Activated T-helper 2 cell treated with anti-CD3 and anti-CD28 coated beads, Interferon-gamma antibody, Interleukin-2, Interleukin-4, amounts not matched to agents 10 μg/mL and 5 μg/mL and 100 μg/mL, durations not matched to agents 14 hours and 24 hours and 36 hours (primary cell): ENCODE measurements at places on chromosomes 7 and 10. TPM values are rescaled to one million over a fixed set of nuclear protein-coding genes. Genes with fewer than 3 reads are reported as not detected.
A peak's percentile ranks its signal among the peaks of the same experiment; 100 is the strongest.

DNA sequence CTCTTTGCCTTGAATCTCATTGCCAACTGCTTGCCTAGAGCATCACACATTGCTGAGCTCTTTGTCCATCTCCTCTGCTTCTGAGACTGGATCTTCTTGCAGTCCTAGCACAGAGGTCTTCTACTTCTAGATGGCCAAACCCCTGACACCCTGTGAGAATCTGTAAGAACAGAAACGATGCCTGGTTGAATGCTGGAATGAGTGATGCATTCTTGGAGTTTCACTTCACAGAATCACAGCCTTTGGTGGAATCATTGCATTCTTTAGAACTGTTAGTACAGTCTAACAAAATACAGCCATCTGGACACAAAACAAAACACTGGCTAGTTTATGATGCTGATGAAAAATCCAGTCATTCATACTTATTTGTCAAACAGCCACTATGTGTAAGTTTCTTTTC lies 141.7 kb upstream of the ITGB1 start:
- no peak for DNase-seq

Gene OGA
- 119 and 122 TPM in 2 replicates for total RNA-seq

Gene TMEM196
- not detected in 2 replicates for total RNA-seq

- no peak for DNase-seq
Measured at GRCh38 chr10:15045380-15045779, 1.6 kb downstream of the OLAH start.

GRCh38 chr10:99984211-99985034 lies 25.3 kb downstream of the DNMBP start:
- DNase-seq = no peak

- DNase-seq = no peak
Measured at GRCh38 chr10:104040862-104041789, 44.6 kb downstream of the COL17A1 start.

Gene GLRX3
- 138 and 145 TPM in 2 replicates for total RNA-seq

GRCh38 chr10:89213191-89213808 lies 6.2 kb upstream of the CH25H start:
- DNase-seq = no peak

GRCh38 chr7:116938678-116939077 lies 14.6 kb upstream of the ST7 start:
- DNase-seq = no peak

Gene ATG9B
- total RNA-seq = 5.0 and 6.4 TPM in 2 replicates

Gene CDH23
- total RNA-seq = 0.44 and 0.55 TPM in 2 replicates

Gene ERV3-1
- total RNA-seq = 9.7 and 9.8 TPM in 2 replicates

DNA sequence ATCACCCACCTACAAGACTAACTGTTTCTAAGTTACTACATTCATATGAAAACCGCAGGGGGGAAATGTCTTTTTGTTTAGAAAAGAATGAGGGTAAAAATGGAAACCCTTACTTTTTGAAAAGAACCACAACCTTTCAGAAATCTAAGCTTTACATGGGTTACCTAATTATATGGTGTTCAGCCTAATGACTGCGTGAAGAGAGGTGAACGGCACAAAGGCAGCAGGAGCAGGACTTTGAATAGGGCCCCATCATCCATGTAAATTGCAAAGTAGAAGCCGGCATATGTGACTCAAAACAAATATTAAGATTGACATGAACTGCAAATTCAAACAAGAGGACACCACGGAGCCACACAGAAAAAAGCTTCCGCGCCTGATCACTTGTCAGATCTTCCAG lies 25.1 kb downstream of the NEBL start:
- no peak for DNase-seq

Gene HMX3
- total RNA-seq = not detected in 2 replicates

Gene PRSS1
- not detected in 2 replicates for total RNA-seq

Gene STX1A
- total RNA-seq = 17.2 and 17.6 TPM in 2 replicates

DNA sequence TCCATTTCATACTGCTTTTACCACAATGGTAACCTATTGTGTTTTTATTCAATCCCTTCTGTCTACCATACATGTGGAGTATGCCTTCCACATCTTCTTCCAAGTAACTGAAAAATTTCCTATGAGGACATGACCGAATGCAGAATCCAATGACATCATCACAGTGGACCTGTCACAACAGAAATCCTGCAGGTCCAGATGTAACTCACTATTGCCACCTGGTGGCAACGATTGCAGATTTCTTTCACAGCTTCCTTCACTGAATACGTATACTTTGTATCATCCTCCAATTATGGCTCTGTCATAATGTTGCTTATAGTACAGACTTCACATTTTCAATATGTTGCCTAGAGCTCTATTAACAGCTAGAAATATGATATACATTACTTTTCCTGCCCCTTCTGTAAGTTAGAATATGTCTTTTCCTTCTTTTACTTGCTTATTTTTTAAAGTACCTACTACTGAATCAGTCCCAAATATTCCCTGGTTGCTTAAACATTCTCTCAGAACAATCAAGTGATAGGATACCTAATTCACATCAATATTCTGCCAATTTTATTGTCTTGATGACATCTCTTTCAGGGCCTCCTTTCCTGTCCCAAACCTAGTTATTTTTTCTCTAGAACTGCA lies 45.4 kb downstream of the SLC13A1 start:
- DNase-seq = peak; percentile 14

Gene WNT2
- not detected in 2 replicates for total RNA-seq

- DNase-seq = no peak
Measured at GRCh38 chr7:25476863-25477499, 248.7 kb upstream of the NPVF start.

GRCh38 chr10:133527771-133528271 lies 658 bp downstream of the CYP2E1 start:
- no peak for DNase-seq

GRCh38 chr7:154892459-154892858 lies 110.5 kb downstream of the PAXIP1 start:
- no peak for DNase-seq

GRCh38 chr10:122333037-122333436 lies 41.5 kb upstream of the PLEKHA1 start:
- no peak for DNase-seq

- DNase-seq = no peak
Measured at GRCh38 chr10:133359972-133360610, 2.3 kb upstream of the FUOM start.

Gene TUBAL3
- not detected in 2 replicates for total RNA-seq

DNA sequence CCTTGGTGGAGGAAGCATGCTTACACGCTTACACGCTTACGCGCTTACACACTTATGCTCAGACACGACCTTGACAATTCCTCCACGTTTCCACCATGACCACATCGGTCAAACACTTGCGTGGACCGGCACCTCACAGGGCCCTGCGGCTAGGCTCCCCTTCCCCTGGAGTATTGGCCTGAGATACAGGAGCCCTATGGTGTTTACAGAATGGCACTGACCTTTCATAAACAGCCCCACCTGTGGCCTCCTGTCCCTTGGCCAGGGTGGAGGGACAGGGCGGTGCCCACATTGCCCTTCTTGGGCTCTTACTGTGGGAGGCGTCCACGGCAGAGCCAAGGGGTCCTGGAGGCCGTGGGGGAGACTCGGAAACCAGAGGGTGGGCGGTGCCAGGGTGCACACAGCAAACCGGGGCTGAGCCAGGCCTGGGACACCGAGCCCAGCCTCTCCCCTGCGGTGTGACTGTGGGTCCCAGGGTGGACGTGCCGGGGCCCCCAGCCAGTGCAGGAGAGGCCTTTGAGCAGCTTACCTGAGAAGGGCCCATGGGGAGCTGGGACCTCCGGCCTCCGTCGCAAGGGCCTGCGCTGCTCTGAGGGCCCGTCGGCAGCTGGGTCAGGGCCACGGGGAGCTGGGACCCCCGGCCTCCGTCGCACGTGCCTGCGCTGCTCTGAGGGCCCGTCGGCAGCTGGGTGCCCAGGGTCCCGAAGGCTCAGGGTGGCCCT lies 44.2 kb upstream of the FOXL3 start:
- no peak for DNase-seq
